ENCODE measurements at places on chromosomes 12 and 14. TPM values are rescaled to one million over a fixed set of nuclear protein-coding genes. Genes with fewer than 3 reads are reported as not detected.
A peak's percentile ranks its signal among the peaks of the same experiment; 100 is the strongest.

DNA sequence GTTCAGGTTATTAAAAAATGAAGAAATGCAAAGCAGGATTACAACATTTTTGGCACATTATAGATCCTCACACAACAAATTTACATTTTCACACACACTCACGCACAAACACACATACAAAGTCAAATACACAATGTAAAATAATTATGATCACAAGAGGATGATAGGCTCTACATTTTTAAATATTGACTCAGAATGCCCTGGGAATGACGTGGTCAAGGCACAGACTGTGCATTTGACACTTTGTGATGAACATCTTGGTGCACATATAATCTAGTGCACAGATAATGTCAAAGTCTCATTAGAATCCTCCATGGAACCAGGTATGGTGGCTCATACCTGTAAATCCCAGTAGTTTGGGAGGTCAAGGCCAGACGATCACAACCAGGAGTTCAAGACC lies 49.4 kb downstream of the DPF3 start:
- no peak overlapping the region for H3K4me3 ChIP-seq
- H3K36me3 ChIP-seq = no peaks in the 10 kb centered on the region
- no peak overlapping the region for H3K27ac ChIP-seq
- no peak for DNase-seq
- no peaks in the 10 kb centered on the region for H3K4me1 ChIP-seq

DNA sequence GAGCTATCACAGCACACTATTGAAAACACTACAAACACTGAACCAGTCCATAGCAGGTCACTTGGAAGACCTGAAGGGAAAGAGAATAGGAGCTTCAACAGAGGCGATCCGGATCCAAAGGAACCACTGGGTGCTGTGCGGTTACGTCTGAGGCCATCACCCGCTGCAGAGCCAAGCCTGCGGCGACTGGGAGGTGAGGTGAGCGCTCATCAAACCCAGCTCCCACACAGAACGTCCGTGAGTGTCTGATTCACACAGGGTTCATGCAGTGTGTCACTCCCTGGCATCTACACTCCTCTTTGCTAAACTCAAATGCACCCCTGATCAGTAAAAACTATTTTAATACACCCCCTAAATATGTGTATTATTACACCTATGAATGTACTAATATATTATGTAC lies 64.1 kb downstream of the TMEM132D start:
- no peaks in the 10 kb centered on the region for H3K27me3 ChIP-seq
- no peak overlapping the region for H3K4me3 ChIP-seq
- no peaks in the 10 kb centered on the region for H3K36me3 ChIP-seq
- H3K27ac ChIP-seq = no peak overlapping the region

GRCh38 chr14:23154964-23155587 lies 28.4 kb downstream of the SLC7A8 start:
- peaks cover 13% of the 10 kb centered on the region for H3K4me1 ChIP-seq
- no peak for DNase-seq
- no peaks in the 10 kb centered on the region for H3K36me3 ChIP-seq
- H3K27me3 ChIP-seq = peaks cover 3% of the 10 kb centered on the region
- no peak overlapping the region for H3K27ac ChIP-seq

GRCh38 chr14:50725761-50726160 lies 57.7 kb upstream of the SAV1 start:
- H3K4me1 ChIP-seq = peaks cover 33% of the 10 kb centered on the region
- peak overlapping the region; percentile 94 for H3K27ac ChIP-seq
- H3K4me3 ChIP-seq = peak overlapping the region; percentile 45
- peaks cover 67% of the 10 kb centered on the region for H3K36me3 ChIP-seq
- no peaks in the 10 kb centered on the region for H3K27me3 ChIP-seq

Gene NANOG
- not detected for total RNA-seq

GRCh38 chr14:101600891-101601605 lies 39.8 kb downstream of the DIO3 start:
- peaks cover 14% of the 10 kb centered on the region for H3K27me3 ChIP-seq
- no peak overlapping the region for H3K27ac ChIP-seq
- H3K36me3 ChIP-seq = peaks cover 4% of the 10 kb centered on the region
- H3K4me1 ChIP-seq = peaks cover 26% of the 10 kb centered on the region

Gene OVCH1
- total RNA-seq = not detected

DNA sequence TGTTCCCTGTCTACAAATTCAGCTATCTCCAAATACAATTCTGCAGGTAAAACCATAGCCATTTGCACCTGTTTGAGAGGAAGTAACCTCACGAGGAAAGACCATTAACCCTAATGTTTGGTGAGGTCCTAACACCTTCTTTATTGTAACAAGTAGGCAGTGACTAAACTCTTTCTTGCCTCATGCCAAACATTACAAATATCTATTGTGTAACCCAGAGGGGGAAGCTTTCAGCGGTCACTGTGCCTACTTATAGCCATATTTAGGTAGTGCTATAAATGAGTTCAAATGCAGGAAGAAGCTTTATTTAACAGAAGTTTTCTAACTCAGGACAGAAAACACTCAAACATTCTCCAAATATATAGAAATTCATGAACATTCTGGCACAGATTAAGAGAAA lies 252.7 kb downstream of the LRFN5 start:
- H3K4me3 ChIP-seq = no peak overlapping the region
- no peaks in the 10 kb centered on the region for H3K36me3 ChIP-seq
- no peak overlapping the region for H3K27ac ChIP-seq

GRCh38 chr12:82529101-82529500 lies 157.6 kb upstream of the TMTC2 start:
- no peak overlapping the region for H3K4me3 ChIP-seq
- no peaks in the 10 kb centered on the region for H3K36me3 ChIP-seq
- no peak for DNase-seq
- H3K27ac ChIP-seq = no peak overlapping the region
- H3K4me1 ChIP-seq = no peaks in the 10 kb centered on the region

Gene KLRC4
- not detected for total RNA-seq

Gene ADAM20
- total RNA-seq = 0.36 TPM

DNA sequence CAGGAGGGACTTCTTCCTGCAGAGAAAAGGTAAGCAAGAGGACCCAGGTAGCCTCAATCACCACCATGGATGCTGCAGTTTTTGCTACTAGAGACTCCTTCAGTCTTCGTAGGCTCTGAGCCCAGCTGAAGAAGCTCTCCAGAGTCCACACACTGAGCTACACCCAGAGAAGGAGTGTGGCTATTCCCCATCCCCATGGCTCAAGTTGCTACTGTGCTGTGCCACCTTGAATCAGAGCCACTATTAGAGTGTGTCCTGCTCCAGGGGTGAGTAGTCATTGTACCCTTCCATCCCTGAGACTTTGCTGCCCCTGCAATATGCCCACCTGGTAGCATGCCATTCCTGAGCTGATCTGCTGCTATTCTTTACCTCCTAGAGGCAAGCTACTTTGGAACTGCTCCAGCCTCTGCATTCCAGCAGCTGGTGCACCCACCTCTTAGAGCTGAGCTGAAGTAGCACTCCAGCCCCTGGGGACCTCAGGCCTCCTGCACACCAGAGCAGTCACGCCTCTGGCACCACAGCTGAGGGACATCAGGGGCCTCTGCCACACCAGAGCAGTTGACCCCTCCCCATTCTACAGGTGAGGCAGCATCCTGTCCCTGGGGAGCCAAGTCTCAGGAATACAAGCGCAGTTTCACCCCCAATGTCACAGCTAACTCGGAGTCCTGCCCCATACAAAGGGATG lies 213.0 kb downstream of the TRHDE start:
- H3K4me1 ChIP-seq = no peaks in the 10 kb centered on the region
- no peaks in the 10 kb centered on the region for H3K27me3 ChIP-seq
- H3K27ac ChIP-seq = no peak overlapping the region
- H3K36me3 ChIP-seq = no peaks in the 10 kb centered on the region

DNA sequence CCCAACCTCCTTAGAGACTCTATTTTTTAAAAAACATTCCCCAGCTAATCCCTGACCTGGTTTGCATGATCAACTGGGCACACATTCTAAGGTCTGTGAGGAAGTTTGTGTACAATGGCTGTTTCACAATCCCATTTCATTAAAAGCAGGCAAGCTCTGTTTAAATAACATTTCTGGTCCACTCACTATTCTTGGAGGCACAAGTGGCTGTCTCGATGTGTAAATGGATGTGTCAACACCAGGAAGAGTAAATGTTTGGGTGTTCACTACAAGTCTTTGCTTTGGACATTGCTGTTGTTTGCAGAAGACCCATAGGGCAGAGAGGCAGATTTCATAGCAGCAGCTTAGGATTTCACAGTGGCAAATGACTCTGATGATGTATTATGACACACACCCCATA lies 98.3 kb downstream of the PDZRN4 start:
- H3K4me1 ChIP-seq = no peaks in the 10 kb centered on the region
- H3K27ac ChIP-seq = no peak overlapping the region
- H3K27me3 ChIP-seq = no peaks in the 10 kb centered on the region
- no peaks in the 10 kb centered on the region for H3K36me3 ChIP-seq
- no peak overlapping the region for H3K4me3 ChIP-seq
